Skeletal muscle cell (primary cell): ENCODE measurements at places on chromosomes 6 and 20.

GRCh38 chr6:140175486-140175885 lies 801.0 kb upstream of the CITED2 start:
- DNase-seq, result no peak

GRCh38 chr6:16787128-16787682 lies 25.9 kb upstream of the ATXN1 start:
- DNase-seq, result no peak

- DNase-seq, result no peak
Observed at GRCh38 chr6:79070206-79070825, 7.7 kb downstream of the PHIP start.

DNA sequence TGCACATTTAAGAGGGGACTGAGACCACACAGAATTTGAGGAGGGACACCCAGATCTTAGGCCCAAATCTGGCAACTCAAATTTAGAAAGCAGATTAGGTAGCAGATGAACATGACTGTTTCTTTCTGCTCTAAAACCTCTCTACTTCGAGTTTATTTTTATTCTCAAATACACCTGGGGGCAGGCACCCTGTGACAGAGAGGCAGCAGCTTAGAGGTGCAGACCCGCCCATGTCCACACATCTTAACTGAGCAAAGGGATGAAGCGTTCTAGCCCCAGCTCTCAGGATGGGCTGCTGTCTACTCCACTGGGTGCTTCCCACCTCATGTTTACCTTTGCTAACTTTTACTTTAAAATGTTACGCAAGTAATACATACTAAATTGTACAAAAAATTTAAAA lies 125.0 kb downstream of the SLC23A2 start:
- DNase-seq, result no peak

- DNase-seq, result no peak
Observed at GRCh38 chr6:163958646-163959045, 544.1 kb downstream of the QKI start.

DNA sequence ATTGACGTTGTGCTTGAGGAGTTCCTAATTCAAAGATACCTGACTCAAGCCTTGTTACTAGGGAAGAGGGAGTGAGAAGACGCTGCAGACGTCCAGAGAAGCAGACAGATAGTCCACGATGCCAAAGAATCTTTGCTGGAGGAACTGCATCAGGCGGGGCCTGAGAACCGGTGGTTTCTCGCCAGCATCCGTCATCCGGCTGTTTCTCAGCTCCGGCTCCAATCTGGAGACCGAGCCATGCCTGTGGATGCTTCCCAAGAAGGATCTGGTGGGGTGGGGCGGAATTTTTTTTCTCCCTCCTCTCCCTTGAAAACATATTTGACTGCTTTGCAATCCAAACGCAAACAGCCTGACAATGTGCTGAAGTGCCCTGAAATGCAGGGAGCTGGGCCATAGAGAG lies 125.8 kb upstream of the SRSF6 start:
- no peak for DNase-seq

- DNase-seq, result no peak
Observed at GRCh38 chr6:75608956-75609533, 7.4 kb downstream of the SENP6 start.

GRCh38 chr6:1263850-1264377 lies 48.0 kb upstream of the FOXQ1 start:
- DNase-seq, result no peak

GRCh38 chr6:166592821-166593220 lies 6.3 kb upstream of the RAMACL start:
- DNase-seq, result peak; percentile 86
